Stimulated activated CD4-positive, alpha-beta T cell treated with anti-CD3 and anti-CD28 coated beads, Interleukin-4, amount 100 ng/mL, for 4 hours (primary cell): ENCODE measurements at places on chromosomes 4 and X.

- DNase-seq: no peak
These were observed 3.4 kb downstream of the GPKOW start for GRCh38 chrX:49120091-49120490.

- DNase-seq: no peak
These were observed 258.1 kb upstream of the NOCT start for GRCh38 chr4:138757432-138757831.

- DNase-seq: no peak
These were observed 54.3 kb downstream of the CLCN5 start for GRCh38 chrX:49976682-49977197.

- no peak for DNase-seq
These were observed 132.2 kb upstream of the FUNDC1 start for GRCh38 chrX:44674906-44675305.

GRCh38 chr4:85399270-85399669 lies 75.7 kb upstream of the ARHGAP24 start:
- no peak for DNase-seq
